ENCODE measurements at places on chromosomes 12 and 14. TPM values are rescaled to one million over a fixed set of nuclear protein-coding genes. Genes with fewer than 3 reads are reported as not detected.

DNA sequence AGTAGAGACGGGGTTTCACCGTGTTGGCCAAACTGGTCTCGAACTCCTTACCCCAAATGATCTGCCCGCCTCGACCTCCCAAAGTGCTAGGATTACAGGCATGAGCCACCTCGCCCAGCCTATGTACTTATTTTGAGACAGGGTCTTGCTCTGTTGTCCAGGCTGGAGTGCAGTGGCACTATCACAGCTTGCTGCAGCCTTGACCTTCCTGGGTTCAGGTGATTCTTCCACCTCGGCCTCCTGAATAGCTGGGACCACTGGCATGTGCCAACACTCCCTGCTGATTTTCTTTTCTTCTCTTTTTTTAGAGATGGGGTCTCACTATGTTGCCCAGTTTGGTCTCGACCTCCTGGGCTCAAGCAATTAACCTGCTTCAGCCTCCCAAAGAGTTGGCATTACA is 14.0 kb upstream of the HNF1A start:
- no peak for DNase-seq

DNA sequence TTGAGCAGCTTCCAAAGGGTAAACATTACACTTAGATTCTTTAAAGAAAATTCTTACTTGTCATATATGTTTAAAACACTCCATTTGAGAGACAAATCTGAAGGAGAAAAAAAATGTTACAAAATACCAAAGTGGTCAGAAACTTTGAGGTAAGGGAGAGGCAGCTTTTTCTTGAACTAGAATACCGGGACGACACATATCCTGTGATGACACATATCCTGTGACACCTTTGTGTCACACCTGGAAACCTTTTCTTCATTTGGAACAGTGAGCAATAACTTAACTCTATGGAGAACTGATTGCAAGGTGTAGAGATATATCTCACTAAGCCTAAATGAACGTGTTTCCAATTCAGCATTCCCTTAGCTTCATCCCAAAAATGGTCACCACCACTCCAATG is 4.6 kb upstream of the GRIN2B start:
- no peak for DNase-seq

DNA sequence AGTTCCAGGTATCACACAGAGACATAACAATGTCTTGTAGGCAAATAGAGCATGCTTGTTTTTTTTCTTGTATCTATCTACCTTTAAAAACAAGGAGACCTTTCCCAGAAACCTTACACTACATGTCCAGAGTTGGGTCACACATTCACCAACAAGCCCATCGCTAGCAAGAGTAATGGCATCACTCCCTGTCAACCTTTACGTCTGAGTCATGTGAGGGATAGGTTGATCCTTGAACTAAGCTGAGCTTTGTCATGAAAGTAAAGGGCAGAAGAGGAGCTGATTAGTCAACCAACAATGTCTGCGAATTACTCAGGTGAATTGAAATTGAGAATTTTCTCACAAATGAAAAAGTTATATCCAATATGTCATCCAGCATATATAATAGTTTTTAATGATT is 219.4 kb downstream of the CNTN1 start:
- DNase-seq = no peak

- no peak for DNase-seq
These were observed 926 bp downstream of the HRK start for GRCh38 chr12:116880213-116880816.

DNA sequence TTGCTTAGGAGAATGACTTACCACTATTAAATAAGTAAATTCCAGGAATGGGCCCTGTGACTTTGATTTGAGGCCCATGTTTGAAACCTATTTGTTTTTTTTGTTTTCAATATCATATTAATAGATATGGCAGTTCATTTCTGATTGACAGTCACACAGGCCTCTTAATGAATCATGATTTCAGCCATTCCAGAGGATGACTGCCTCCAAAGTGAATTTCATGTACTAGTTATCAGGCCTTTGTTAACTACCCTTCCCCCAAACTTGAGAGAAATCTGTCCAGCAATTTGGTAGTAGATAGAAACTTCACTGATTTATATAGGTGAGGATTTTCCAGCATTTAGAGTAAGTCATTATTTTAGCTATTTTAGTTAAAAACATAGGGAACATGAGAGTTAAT is 25.9 kb upstream of the GALNT16 start:
- no peak for DNase-seq

Gene GPRC5D
- not detected for total RNA-seq

DNA sequence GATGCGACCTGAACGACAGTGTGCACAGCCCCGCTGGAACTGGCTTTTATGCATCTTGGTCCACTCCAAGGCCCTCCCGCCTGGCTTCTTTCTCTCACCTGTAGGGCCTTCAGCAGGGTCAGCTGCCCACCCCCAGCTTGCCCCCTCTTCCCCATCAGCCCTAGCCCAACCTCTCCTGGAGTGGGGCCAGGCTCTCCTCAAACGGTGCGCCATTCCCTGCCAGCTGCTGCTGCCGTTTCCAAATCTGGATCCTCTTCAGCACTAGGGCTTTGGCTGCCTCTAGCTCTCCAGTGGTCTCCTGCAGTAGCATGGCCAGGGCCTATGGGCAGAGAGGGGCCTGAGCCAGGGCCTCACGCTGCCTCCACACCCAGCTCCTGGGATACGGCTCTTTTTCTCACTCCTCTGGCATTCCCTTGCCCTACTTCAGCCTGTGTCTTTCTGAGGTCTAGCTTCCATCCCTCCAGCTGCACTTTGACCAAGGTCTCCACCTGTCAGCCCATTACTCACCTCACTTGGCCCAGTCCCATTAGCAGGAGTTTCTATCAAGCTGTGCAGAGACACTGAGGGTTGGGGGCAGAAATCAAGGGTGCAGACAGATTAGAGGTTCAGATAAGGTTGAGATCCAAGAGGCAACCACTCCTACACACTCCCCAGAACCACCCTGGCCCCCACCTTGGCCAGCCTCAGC is 5.0 kb downstream of the STAT6 start:
- DNase-seq = peak; percentile 27

DNA sequence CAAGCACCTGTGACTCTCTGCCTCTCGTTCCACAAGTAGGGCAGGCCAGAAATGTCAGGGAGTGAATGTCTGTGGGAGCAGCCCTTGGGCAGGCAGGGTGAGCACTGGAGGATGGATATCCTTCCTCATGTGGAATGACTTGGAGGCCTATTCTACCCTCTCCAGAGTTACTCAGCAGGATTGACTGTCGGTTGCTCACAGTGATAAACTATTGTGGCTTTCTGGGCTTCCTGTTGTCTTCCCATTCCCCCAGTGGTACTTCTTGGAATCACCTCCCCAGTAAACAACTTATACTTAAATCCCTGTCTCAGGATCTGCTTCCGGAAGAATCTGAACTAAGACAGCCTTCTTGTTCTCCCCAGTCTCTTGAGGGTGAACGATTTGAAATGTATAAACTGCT is 79.6 kb upstream of the MANSC4 start:
- no peak for DNase-seq

GRCh38 chr12:42584651-42585111 is 4.9 kb downstream of the PRICKLE1 start:
- DNase-seq = peak; percentile 59

Gene NRL
- total RNA-seq = 1.5 TPM

DNA sequence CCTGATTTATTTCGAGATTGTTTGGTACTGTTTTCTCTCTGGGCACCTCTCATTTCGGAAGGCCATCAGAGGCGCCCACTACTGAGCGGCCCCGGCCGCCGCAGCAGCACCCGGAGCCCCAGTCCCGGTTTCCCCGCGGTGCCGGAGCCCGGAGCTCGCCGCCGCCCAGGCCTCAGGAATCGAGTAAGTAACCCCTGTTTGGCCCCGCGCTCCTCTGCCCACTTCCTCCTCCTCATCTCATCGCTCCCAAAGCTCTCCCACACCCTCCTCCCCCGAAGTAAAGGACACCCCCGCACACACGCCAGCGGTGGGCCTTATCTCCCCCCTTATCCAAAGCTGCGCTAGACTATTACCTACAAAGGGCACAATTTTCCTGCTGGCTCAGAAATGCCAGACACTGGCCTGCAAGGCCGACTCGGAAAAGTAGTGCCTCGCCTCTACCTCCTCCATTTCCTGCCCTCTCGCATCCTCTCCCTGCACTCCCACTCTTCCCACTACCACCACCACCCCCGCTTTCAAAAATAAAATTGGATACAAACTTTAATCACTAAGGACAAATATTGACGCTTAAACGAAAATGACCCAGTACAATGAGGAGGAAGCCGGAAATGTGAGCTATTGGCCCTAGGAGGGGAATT is 637 bp upstream of the FOXG1 start:
- peak; percentile 87 for DNase-seq

Gene DUSP6
- 28.6 TPM for total RNA-seq

- DNase-seq = peak; percentile 81
These were observed 2.3 kb downstream of the GLI1 start for GRCh38 chr12:57461917-57462250.

Gene CCDC196
- total RNA-seq = not detected

DNA sequence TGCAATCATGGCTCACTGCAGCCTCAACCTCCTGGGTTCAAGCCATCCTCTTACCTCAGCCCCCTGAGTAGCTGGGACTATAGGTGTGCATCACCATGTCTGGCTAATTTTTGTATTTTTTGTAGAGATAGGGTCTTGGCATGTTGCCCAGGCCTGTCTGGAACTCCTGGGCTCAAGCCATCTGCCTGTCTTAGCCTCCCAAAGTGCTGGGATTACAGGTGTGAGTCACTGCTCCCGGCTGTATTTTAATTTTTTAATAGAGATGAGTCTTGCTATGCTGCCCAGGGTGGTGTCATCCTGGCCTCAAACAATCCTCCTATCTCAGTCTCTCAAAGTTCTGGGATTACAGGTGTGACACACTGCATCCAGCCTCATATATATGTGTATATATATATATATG is 31.7 kb upstream of the GPRC5A start:
- DNase-seq = no peak

GRCh38 chr14:34005901-34006300 is 55.0 kb upstream of the EGLN3 start:
- no peak for DNase-seq

Data from osteoblast (primary cell).